Epithelial cell of esophagus (primary cell): ENCODE measurements at places on chromosomes 7 and 10.
A peak's percentile ranks its signal among the peaks of the same experiment; 100 is the strongest.

- DNase-seq: peak; percentile 59
Measured at GRCh38 chr10:79266084-79266483, 81.2 kb upstream of the PPIF start.

- DNase-seq: no peak
Measured at GRCh38 chr10:28971764-28972163, 294.4 kb downstream of the BAMBI start.

- DNase-seq: no peak
Measured at GRCh38 chr10:18005445-18005780, 53.7 kb downstream of the SLC39A12 start.

DNA sequence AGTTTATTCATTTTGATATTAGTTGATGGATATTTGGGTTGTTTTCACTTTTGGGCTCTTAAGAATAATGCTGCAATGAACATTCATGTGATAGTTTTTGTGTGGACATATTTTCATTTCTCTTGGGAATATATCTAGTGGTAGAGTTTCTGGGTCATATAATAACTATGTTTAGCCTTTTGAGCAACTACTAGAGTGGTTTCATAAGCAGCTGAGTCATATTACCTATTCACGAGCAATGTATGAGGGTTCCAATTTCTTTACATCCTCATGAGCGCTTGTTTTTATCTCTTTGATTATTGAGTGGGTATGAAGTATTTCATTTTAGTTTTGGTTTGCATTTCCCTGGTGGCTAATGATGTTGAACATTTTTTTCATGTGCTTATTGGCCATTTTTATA lies 182.6 kb downstream of the PON1 start:
- peak; percentile 51 for DNase-seq

DNA sequence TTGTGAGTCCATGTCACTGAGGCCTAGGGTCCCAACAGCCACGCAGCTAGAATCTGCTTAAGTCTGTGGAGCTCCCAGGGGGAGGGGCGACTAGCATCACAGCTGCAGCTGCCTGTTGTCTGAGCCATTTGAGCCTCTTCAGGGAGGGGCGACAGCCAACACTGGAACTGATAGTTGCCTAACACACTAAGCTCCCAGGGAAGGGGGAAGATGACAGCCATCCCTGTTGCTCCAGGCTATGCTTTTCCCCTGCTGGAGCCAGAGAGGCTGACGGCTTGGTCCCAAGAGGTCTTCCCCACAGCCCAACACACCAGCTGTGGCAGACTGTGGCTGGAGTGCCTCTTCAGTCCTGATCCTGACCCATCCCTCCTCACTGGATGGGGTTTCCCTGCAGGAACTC lies 817.5 kb downstream of the NXPH1 start:
- no peak for DNase-seq
